ENCODE measurements at places on chromosomes 1 and 21. TPM values are rescaled to one million over a fixed set of nuclear protein-coding genes. Genes with fewer than 3 reads are reported as not detected.

AMPD1 gene
- total RNA-seq: not detected

CYP4A22 gene
- total RNA-seq: 0.58 TPM

ARMH1 gene
- 3.9 TPM for total RNA-seq

HES3 gene
- not detected for total RNA-seq

FGR gene
- total RNA-seq: 15.3 TPM

- no peak for DNase-seq
Observed at GRCh38 chr1:94974824-94975223, 47.9 kb upstream of the CNN3 start.

- DNase-seq: no peak
Observed at GRCh38 chr1:248853663-248854375, 5.1 kb downstream of the ZNF692 start.

- DNase-seq: no peak
Observed at GRCh38 chr1:247056071-247056470, 22.5 kb downstream of the ZNF670 start.

DNA sequence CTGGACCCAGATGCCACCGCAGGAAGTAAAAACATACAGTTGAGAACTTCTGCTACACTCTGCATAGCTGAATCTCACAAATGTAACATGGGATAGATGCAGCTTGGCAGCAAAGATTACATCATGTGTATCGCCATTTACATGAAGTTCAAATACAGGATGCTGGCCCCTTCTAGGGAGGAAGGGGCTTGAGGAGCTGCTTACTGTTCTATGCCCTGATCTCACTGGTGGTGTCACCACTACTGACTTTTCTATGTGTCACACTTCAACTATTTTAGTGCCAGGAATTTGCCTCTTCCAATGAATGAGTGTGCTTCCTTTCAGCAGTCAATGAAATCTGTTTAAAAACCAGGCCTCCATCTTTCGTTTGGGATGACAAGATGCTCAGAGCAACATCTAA, 31.1 kb downstream of the MRAP start:
- DNase-seq: no peak

DNA sequence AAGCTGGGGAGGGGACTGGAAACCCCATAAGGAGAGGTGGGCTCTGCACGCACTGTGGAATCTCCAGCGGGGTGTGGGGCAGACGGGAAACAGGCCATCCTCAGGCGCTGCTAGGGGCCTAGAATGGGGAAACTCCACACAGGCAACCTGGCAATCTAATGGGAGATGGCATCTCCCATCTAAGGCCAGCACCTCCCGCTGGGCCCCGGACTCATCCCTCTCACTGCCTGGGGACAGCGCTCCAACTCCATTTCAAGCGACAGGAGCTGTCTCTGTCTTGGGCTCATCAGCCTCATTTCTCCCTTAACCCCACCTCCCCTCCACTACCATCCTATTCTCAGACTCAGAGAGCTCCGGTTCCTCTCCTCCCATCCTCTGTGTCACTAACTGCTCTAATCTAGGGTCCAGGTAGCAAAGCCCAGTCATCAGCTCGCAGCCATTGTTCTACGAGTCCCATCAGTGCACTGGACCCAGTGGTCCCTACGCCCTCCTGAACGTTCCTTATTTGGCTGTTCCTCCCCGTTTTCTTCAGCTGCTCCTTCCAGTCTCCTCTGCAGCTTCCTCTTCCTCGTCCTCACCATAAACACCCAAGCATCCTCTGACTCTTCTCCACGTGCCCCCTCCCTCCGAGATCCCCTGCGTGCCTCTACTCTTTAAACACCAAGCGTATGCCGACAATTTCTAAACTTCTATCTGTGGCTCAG, 93.4 kb upstream of the CASZ1 start:
- no peak for DNase-seq

DNA sequence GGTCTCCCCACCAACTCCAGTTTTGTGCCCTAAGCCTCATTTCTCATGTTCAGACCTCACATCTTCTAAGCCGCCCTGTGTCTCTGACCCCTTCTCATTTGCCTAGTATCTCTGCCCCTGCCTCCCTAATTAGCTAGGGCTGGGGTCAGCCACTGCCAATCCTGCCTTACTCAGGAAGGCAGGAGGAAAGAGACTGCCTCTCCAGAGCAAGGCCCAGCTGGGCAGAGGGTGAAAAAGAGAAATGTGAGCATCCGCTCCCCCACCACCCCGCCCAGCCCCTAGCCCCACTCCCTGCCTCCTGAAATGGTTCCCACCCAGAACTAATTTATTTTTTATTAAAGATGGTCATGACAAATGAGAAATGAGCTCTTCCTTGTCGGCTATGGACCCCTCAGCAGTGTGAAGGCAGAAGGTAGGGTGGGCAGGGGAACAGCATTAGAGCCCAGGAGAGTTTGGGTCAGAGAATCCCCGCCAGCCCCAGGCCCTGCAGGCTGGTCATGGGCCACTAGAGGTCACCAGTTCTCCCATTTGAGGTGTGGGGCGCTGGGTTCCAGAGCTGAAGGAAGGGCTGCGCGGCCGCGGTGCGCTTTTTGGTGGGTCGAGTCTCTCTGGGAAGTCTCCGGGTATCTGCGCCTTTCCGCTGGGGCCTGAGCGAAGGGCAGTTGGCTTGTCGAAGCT, 11.5 kb downstream of the ADAMTSL4 start:
- DNase-seq: peak; percentile 94

GRCh38 chr1:247370786-247371732, 39.4 kb upstream of the ZNF496 start:
- DNase-seq: no peak

- no peak for DNase-seq
Observed at GRCh38 chr1:219902951-219903350, 25.4 kb downstream of the SLC30A10 start.

- DNase-seq: no peak
Observed at GRCh38 chr1:171405391-171405714, 80.0 kb upstream of the PRRC2C start.

DNA sequence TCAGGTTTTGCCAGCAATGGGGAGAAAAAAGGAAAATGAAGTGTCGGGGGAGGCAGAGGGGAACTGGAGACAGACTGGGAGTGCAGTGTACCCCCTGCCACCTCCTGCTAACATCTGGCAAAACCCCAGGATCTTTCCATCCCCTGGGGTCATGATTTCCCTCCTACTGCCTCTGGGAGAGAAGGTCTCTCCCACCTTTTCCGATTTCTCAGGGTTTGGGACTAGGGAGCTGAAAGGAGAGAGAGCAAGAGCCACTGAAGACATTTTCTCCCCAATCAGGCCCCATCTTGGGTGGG, 5.1 kb downstream of the FHL3 start:
- no peak for DNase-seq

DNA sequence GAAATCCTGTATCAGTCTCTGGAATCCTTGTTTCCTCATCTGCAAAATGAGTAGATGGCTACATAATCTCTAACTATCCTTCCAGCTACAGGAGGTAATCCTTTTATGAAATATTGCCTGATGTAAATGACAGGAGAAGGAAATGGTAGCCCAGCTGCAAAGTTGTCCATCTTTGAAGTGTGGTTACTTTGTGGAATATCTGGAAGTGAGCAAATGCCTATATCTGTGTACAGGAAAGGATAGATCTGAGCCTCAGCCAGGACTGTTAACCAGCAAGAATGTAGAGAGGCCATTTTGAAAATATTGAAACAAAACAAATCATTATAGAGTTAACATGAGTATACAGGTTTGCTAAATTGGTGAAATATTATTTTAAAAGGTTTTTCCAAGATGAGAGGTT, 74.8 kb upstream of the BMP8A start:
- no peak for DNase-seq

GRCh38 chr1:111139324-111139955, 453 bp downstream of the DRAM2 start:
- DNase-seq: no peak

- DNase-seq: no peak
Observed at GRCh38 chr1:15308135-15308534, 61.1 kb downstream of the FHAD1 start.

DNA sequence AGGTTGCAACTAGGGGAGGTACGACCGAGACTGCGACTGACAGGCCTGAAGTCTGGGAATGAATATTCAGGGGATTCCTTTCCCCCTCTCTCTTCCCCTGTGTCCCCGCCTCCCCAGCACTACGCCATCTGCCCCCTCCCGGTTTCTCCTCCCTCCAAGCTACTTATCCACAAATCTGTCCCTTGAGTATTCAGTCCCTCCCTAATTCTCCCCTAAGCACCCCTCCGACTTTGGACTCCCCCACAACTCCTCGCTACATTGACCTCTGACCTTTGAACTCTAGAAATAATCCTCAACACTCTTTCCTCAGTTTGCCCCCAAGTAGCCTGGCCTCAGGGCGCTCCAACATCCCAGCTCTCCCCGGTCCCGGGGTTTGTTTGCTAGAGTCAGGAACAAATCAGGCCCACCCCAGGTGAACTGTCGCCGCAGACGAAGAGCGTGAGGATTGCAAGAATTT, 393 bp downstream of the LYSMD1 start:
- DNase-seq: peak; percentile 77

Measured in sciatic nerve (tissue), 2 donors.